Left ventricle myocardium inferior (tissue), 1 donor: ENCODE measurements at places on chromosomes 13 and 19. TPM values are rescaled to one million over a fixed set of nuclear protein-coding genes. Genes with fewer than 3 reads are reported as not detected.

DNA sequence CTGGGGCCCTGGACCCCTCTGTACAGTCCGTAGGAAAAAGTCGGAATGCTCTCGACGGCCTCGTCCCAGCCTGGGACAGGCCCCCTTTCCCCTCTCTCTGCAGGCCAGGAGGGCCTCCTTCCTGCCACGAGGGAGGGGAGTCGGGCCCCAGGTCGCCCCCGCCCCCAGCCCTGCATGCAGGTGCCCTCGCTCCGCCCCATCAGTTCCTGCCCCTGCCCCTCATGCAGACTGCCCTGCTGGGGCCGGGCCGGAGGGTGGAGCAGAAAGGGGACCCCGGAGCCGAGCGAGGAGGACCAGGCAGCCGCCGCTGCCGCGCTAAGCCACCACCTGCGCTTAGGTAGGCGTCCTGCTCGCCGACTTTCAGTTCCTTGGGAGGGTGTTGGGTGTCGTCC lies 7.3 kb downstream of the LYL1 start:
- DNase-seq, result no peak

- no peak for DNase-seq
These were observed 142.7 kb downstream of the DLEU7 start for GRCh38 chr13:50700664-50701305.

DNA sequence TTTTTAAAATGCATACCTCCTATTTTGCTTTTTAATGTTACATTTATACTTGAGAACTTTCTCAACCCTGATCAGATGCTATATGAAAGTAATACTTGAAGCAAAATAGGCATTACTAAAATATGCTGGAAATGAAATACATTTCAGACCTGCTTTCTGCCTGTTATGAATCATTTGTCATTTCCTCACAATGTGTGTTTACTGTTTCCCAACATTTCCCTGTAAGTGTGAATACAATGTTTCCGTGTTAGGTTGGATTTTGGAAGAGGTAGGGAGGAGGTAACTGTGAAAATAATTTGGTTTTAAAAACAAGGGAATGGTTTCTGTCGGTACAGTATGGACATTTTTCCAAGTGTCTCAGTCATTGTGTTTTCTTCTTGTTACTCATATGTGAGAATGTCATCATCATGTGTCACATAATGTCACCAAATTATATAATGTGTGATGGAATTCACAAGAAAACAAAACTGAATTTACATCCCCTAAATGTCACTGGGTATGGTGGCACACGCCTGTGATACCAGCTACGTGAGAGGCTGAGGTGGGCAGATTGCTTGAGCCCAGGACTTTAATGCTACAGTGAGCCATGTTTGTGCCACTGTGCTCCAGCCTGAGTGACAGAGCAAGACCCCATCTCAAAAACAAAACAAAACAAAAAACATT lies 43.0 kb downstream of the ZAR1L start:
- DNase-seq, result no peak

GRCh38 chr19:9040131-9040530 lies 29.9 kb upstream of the MUC16 start:
- no peak for DNase-seq

GRCh38 chr19:38670921-38671398 lies 23.5 kb downstream of the ACTN4 start:
- no peak for DNase-seq

ZNF324B gene
- total RNA-seq, result 3.1 TPM

GRCh38 chr13:110961959-110962358 lies 47.1 kb upstream of the ANKRD10 start:
- no peak for DNase-seq

CERS1 gene
- total RNA-seq, result 1.4 TPM

ZNF529 gene
- 14.1 TPM for total RNA-seq

CACNA1A gene
- 0.44 TPM for total RNA-seq

ANGPTL4 gene
- total RNA-seq, result 8.4 TPM

DNA sequence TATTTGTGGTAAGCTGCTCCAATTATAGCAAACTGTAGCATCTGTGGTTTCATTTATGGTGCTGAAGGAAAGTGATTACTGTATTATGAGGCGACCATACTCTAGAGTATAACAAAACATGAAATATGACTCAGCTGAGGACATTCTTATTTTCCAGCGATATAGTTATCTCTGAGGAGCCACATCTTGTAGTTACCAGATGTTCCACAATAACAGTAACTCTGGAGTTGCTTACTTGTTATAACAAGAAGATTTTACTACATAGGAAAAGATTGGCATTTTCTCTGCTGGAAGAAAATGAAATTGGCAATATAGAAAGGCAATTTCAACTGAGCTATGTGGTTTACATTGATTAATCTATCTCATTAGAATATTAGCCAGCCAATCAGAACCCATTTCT lies 1634.2 kb downstream of the PCDH9 start:
- DNase-seq, result no peak

DNA sequence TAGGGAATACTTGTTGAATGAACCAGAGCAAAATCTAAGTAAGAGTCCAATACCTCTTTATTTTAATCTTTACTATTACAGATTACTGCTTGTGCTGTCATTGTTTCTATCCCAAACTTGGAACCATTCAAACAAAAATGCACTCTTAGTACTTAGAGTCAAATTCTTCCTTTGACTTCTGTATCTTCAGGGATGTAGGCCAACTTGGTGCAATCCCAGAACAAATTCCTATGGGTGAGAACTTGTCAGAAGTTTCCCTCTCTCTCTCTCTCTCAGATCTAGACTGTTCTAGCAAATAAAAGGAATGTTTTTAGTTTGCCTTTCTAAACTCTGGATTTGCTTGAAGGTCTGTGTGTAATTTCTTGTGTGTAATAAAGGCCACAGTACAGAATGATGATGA lies 329.0 kb upstream of the TMTC4 start:
- no peak for DNase-seq

- no peak for DNase-seq
These were observed 6.6 kb upstream of the FBXW9 start for GRCh38 chr19:12703046-12703445.

DNA sequence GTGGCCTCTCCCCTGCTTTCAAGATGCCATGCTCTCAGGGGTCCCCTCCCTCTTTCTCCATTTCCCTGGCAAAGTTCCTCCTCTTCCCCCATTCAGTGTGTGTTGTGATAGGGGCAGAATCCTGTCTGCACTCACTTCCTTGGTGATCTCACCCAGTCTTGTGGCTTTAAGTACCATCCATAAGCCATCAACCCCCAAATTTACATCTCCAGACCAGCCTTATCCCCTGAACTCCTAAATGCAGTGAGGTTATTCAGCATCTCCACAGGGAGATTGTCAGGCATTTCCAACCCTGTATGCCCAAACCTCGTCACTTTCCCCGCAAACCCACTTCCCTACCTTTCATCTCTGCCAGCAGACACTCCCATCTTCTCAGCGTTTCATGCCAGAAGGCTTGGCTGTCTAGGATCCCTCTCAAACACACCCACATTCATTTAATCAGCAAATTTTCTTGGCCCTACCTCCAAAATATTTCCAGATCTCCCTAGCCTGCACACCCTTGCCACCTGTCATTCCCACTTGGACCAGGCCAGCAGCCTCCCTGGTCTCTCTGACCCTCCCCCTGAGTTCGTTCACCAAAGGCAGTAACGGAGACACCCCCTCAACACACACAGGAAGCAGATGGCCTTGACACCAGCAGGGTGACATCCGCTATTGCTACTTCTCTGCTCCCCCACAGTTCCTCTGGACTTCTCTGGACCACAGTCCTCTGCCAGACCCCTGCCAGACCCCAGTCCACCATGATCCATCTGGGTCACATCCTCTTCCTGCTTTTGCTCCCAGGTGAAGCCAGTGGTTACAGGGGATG lies at the start of gene HCST:
HCST (plus strand) TSS at position 676 of the 808 bp plus-strand sequence; CDS start at position 741, 65 bp downstream.
- DNase-seq, result no peak

GRCh38 chr13:100040196-100040595 lies 48.7 kb upstream of the PCCA start:
- no peak for DNase-seq

SPRED3 gene
- 0.71 TPM for total RNA-seq

- DNase-seq, result no peak
These were observed 45.3 kb downstream of the CDK8 start for GRCh38 chr13:26299168-26299750.
